Stimulated activated CD4-positive, alpha-beta T cell treated with anti-CD3 and anti-CD28 coated beads, Interleukin-15, amount 100 ng/mL, for 24 hours (primary cell): ENCODE measurements at places on chromosomes 6 and 20.
A peak's percentile ranks its signal among the peaks of the same experiment; 100 is the strongest.

DNA sequence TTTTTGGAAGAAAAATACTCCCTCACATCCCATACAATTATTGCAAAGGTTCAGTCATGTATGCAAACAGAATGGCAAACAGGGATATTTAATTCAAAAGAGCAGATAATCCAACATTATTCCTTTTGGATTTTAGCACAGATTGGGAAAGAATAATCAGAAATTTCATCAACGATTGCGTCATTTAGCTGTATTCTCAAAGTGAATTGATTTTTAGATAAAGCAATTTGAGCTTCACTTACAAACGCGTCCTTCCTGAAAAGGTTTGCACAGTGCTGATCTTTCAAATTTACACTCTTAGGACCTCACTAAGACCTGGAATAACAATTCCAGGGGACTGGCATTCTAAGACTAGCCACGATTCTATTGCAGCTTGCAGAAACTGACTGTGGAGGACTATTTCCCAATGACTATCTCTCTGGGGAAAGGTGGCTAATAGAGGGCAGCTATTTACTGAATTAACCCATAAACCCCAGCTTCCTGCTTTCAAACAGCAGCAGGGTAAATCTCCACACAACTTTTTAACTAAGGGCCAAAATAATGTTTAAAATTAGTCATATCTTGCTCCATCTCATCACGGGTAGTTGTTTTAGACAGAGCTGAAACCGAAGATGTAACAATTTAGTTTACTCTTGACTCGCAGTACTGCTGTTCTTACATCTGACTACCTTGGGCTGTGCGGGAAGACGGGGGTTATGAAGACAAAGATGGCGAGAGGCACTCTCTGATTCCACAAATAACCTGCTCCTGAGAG, 131.2 kb upstream of the FAM184A start:
- no peak for DNase-seq

DNA sequence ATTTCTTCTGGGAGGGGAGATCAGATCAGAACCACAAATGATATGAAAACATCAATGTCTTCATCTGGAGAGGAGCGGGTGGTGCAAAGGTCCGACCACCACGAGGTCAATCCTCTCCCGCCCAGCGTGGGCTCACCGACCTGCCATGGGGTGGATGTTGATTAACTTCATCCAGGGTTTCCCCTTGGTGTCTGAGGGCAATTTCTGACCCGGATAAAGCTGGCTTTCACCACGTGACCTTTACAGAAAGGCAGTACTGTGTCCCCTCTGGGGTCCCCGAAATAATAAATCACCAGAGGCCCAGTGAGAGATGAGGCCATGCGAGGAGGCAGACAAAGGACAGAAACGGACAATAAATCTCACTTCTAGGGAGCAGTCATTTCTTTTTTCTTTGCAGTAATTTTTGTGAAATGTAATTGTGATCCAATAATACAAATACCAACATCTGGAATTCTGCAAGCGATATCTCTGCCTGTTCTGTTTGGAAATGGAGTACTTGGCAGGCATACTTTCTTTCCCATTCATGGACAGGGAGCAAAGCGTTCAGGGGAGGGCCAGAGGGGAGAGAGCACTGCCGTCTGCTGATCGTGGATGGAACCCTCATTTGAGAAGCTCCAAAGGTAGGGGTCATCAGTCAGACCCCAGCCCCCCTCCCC, 55.1 kb upstream of the APCDD1L start:
- no peak for DNase-seq

GRCh38 chr20:58625585-58625984, 25.5 kb upstream of the STX16 start:
- DNase-seq = no peak

- peak; percentile 7 for DNase-seq
These were observed 21.9 kb downstream of the ECT2L start for GRCh38 chr6:138817799-138818198.

GRCh38 chr6:17640477-17640917, 40.4 kb downstream of the FAM8A1 start:
- no peak for DNase-seq

GRCh38 chr6:19879663-19880062, 42.5 kb downstream of the ID4 start:
- DNase-seq = no peak

- DNase-seq = no peak
These were observed 8.8 kb downstream of the ASIP start for GRCh38 chr20:34250005-34250404.

GRCh38 chr20:44494681-44495080, 19.0 kb downstream of the TTPAL start:
- no peak for DNase-seq

GRCh38 chr6:11093376-11093625, 333 bp upstream of the SMIM13 start:
- no peak for DNase-seq

DNA sequence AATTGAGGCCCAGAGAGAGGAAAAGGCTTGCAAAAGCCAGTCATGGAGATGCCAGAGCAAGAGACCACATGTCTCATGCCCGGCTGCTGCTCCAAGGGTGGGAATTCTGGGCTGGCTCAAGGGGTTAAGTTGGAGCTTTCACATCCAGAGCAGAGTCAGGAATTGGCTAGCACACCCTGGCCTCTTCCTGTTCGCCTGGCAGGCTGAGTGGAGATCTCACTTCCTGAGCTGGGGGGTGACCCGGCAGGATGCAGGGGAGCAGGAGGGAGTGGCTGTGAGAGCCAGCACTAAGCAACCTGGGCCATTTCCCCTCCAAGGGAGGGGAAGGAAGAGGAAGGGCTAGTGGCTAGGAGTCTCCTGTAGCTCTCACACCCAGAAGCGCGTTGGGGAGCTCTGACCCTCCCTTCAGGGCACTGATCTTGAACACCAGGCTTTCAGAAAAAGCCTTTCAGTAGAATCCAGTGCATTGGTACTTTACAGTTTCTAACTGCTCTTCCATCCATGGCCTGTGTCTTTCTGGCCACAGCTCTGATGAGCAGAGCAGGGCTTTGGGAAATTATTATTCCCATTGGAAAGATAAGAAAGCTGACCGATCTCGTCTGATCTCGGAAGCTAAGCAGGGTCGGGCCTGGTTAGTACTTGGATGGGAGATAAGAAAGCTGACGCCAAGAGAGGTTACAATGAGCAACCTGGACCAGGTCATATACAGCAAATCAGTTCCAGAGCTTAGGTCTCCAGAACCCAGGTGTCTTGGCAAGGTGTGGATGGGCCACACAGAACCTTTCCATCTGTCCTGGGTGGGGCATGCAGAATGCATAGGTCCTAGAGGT, 2.2 kb upstream of the CCM2L start:
- no peak for DNase-seq

DNA sequence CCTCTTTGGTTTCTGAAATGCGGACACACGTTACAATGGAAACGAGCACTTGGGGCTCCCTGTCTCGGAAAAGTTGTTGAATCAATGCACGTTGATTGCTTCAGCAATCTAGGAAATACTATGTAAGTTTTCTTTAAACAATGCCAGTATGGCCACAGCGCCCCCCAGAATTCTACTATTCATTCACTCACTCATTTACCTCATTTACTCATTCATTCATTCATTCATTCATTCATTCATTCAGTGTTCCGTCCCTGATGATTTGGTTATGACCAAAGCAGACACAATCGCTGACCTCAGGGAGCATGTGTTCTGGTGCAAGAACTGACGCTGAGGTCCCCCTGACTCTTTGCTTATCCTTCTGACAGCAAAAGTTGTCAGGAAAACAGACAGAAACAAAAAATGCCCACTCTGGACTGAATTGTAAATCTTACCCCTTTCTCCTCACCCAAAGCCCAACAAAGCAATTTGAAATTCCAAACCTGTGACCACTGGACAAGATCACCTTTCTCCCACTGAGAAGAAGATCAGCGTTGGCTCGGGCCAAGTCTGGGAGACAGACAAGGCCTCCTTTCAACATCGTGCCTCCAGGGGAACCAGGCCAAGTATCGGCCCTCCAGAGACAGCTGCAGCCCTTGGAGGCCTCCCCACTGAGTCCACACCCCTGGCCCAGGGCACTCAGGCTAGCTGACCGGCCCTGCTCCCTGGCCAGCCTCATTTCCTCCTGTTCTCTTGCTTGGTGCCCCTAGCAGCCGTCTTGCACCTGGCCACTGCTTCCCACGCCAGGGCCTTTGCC, 15.0 kb upstream of the PMEPA1 start:
- no peak for DNase-seq

DNA sequence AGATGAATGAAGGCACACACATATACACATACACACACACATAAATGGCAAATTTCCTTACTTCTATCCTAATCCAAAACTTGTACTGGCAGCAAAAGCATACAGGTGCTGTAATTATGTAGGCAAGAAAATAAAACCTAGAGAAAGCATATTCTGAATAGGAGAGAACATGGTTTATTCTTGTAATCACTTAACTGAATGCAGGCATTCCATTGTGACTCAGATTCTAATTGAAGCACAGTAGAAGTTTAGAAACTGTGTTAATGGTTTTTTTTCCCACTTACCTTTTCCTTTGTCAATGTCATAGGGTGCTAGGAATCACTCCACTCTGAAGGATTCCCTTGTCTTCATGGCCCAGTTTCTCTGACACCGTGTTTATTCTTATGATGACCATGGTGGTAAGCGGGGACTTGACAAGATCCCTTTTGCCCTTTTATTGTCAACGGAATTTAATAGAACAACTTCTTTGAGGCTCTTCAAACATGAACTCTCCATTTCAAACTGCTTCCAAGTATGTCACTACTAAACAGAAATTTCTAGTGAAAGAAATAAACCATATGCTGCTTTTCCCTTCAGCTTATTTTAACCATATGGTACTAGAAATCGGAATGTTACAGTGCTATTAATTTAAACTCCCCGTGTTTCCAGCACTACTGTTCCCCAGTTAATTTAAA, 164.2 kb downstream of the OGFRL1 start:
- no peak for DNase-seq

- no peak for DNase-seq
These were observed 6.5 kb downstream of the CEP162 start for GRCh38 chr6:84220809-84221409.

- DNase-seq = no peak
These were observed 21.6 kb downstream of the TOX2 start for GRCh38 chr20:43936104-43936770.

- no peak for DNase-seq
These were observed 8.4 kb downstream of the ZNF76 start for GRCh38 chr6:35267897-35268296.

DNA sequence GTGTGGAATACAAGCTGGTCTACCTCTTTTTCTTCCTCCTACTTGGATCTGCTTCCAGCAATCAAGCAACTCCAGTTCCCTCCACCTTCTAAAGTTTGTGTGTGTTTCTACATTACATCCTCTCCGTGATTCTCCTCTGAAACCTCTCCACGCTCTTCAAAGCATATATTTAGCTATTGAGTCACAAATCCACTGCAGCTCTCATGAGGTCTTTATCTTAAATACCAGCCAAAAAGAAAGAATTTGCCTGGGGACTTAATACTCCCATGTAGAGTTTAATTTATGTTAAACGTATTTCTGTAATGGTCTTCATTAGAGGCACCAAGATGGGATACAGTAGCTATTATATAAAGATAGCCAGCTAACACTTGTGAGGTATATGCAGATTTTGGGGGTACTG, 78.7 kb downstream of the FOXC1 start:
- no peak for DNase-seq

- no peak for DNase-seq
These were observed 525.8 kb upstream of the POU3F2 start for GRCh38 chr6:98308564-98308963.

- no peak for DNase-seq
These were observed 123.0 kb downstream of the AIG1 start for GRCh38 chr6:143183666-143184065.
